ENCODE measurements at places on chromosomes 2 and 18. TPM values are rescaled to one million over a fixed set of nuclear protein-coding genes. Genes with fewer than 3 reads are reported as not detected.

Gene HOXD12
- not detected for polyA plus RNA-seq

Gene ACVR1C
- 0.25 TPM for polyA plus RNA-seq

- no peak for DNase-seq
Observed at GRCh38 chr2:225458431-225459117, 59.1 kb downstream of the NYAP2 start.

Gene SIX3
- polyA plus RNA-seq = not detected

Gene IL1F10
- not detected for polyA plus RNA-seq

- DNase-seq = no peak
Observed at GRCh38 chr18:35680139-35680551, 98.6 kb downstream of the GALNT1 start.

Gene ARHGAP15
- 31.0 TPM for polyA plus RNA-seq

Gene WDR43
- 51.0 TPM for polyA plus RNA-seq

Gene PXDN
- 178 TPM for polyA plus RNA-seq

- no peak for DNase-seq
Observed at GRCh38 chr2:241029599-241030332, 31.3 kb downstream of the SNED1 start.

DNA sequence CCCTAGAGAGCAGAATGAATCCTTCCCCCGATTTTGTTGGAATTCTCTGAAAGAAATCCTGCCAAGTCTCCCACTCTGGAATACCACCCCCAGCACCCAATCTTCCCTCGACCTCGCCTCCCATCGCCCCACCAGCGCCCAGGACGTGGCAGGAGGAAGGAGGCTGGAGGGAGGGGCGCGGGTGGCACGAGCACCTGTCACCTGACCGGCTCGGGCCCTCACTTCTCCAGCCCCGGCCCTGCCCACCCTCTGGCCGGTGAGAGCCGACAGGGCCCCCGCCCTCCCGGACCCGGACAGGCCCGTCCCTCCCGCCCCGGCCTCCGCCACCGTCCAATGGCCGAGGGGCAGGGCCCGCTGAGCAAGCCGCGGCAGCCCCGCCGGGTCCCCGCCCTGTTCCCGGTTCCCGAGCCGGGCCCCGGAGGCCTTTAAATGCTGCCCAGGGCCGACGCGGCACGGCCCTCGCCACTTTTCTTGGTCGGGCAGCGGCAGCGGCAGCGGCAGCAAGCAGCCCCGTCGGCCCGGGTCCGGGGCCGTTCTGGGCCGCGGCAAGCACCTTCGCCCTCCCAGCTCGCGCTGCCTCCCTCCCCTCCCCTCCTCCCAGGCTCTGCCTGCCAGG lies at the start of gene LGALSL:
Gene LGALSL (plus strand): TSS at position 393 of the 616 bp plus-strand sequence. CDS start 384 bp downstream, outside the sequence.
- DNase-seq = peak; percentile 83

DNA sequence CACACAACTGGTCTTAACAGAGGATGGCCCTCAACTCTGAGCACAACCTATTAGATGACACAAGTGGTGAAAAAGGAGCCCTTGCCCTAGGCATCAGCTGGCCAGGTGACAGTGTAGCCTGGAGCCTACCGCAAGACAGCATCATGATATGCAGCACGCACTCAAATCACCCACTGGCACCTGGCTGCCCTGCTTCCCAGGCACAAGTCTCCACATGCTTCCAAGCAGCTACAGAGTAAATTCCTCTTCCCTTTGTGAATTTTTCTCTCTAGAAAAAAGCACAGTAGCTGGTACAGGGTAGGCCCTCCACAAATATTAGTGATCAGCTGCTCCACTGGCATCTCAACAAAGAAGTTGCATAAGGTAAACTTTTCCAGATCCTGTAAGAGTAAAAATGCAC lies 6.0 kb downstream of the FBXO15 start:
- no peak for DNase-seq

- DNase-seq = no peak
Observed at GRCh38 chr2:96951125-96951654, 35.2 kb downstream of the FAM178B start.

GRCh38 chr2:98674233-98674964 lies 56.5 kb downstream of the MGAT4A start:
- no peak for DNase-seq

Gene MAP3K19
- polyA plus RNA-seq = 3.5 TPM

- DNase-seq = no peak
Observed at GRCh38 chr18:57737400-57738060, 65.6 kb downstream of the ATP8B1 start.

DNA sequence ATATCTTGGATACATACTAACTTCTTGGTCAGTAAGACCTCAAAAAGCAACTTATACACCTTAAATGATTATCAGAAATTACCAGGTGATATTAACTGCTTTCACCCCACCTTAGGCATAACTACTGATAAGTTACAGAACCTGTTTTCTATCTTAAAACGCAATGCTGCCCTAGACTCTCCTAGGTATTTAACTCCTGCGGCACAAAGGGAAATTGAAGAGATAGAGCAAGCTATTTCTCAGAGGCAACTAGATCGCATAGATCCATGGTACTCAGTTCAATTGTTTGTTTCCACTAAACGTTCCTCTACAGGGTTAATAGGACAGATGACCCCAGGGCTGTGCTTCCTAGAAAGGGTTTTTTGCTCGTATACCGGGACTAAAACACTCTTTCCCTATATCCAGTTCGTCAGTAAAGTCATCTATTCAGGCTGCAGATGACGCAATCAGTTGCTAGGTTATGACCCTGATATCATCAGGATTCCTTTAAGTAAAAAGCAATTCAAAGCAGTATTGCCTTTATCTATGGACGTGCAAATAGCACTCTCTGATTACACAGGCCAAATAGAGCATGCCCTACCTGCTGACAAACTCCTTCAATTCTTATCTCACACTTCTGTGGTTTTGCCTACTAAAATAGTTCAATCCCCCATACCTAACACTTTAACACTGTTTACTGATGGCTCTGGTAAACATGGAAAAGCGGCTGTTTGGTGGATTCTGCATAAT lies 62.3 kb upstream of the MYO3B start:
- no peak for DNase-seq

Gene IL37
- 0.42 TPM for polyA plus RNA-seq

DNA sequence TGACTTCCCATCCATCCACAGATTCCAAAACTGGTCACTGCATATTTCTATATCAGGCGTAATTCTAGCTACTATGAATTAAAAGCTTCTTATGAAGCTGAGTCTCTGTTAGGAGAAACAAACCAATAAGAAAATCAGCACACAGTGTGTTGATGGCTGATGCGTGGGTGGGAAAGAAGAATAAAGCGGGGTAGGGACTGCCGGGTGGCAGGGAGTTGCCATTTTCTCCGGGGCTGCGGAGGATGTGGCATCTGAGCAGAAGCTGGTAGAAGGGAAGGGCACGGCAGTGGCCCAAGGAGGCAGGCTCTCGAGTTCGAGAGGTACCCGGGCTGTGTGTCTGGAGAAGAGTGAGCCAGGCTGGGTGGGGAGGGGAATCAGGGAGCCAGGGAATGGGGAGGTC lies 48.6 kb upstream of the CHMP1B start:
- no peak for DNase-seq

Gene IL1R2
- polyA plus RNA-seq = 0.24 TPM

DNA sequence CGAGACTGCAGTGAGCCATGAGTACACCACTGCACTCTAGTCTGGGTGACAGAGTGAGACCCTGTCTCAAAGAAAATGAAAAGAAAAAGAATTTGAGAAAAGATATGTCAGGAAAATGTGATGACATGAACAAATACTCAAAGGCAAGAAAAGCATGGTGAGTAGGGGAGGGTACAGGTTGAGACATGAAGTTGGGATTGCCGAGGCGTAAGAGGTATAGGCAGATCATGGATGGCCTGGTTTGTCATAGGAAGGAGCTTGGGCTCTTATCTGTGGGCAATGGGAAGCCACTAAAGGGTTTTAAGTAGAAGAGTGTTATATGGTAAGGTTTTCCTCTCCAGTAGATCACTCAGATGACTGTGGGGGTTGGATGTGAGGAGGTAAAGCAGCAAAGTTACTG lies 32.3 kb downstream of the SPAST start:
- DNase-seq = no peak

GRCh38 chr18:3973191-3973850 lies 481.8 kb downstream of the DLGAP1 start:
- no peak for DNase-seq
